Dorsolateral prefrontal cortex (tissue), 122 donors: ENCODE measurements at places on chromosomes 2 and 18.

DNA sequence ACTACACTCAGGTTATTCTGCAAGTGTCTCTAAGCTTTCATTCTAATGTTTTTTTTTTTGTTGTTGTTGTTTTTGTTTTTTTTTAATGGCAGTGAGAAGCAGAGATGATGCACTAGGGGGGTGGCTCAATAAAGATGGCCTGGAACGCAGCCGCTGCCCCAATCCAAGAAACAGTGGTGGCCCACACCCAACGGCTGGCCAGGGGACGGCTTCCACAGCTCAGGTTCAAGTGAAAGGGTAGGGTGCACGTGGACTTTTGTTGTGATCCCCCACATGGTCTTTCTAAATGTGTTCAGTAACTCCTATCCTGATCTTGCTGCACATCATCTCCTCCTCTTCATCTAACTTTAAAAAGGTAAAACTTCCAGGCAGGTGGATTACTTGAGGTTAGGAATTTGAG lies 190.1 kb downstream of the NDUFA10 start:
- DNase-seq = no peak

GRCh38 chr2:10045561-10046355 lies 2.4 kb downstream of the KLF11 start:
- DNase-seq = no peak

DNA sequence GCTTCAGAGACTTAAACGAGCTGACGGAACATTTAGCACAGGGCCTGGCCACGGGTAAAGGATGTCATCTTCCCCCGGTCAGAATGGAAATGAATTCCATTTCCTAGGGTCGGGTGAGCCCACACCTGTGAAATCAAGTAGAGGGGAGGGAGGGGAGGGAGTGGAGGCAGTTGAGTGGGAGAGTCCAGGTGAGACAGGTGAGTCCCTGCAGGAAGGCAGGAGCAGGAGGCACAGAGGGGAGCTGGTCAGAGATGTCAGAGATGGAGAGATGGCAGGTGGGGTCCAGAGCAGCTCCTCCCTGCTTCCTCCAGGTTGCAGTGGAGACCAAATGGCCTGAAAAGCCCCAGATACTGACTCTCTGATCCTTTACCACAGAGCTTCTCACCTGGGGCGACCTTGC lies 55.2 kb downstream of the SH3BP4 start:
- DNase-seq = no peak

DNA sequence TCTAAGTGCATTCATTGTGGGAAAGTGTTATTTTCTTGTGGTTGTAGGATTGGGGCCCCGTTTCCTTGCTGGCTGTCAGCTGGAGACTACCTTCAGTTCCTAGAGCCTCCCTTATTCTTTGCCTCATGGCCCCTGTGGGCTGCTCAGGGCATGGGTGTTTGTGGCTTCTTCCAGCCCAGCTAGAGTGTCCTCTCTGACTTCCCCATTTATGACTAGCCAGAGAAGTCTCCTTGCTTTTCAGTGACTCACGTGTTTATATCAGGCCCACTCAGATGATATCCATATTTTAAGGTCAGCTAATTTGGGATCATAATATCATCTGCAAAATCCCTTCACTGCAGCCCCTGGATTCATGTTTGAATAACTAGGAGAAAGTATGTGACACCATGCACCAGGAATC lies 62.8 kb downstream of the DTNA start:
- DNase-seq = no peak

- peak; percentile 49 for DNase-seq
Measured at GRCh38 chr18:63016270-63016669, 300.9 kb downstream of the PHLPP1 start.

GRCh38 chr2:15772086-15772595 lies 168.2 kb upstream of the MYCN start:
- DNase-seq = no peak

- DNase-seq = no peak
Measured at GRCh38 chr2:105449076-105449475, 50.2 kb upstream of the FHL2 start.

DNA sequence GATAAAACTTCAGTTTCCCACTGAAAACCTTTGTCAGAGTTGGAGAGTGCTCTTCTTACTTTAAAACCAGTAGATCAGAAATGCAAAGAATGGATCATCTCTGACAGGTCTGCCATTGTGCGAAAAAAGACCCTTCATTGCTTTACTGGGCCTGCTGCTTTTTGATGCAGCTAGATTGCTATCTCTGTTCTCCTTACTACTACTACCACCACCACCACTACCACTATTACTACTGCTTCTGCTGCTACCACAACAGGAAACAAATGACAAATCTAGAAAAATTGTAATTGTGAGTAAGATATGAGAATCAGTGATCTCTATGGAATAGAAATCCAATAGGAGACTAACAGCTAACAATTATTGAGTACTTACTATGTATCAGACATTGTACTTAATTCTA lies 85.8 kb downstream of the PKP4 start:
- no peak for DNase-seq

DNA sequence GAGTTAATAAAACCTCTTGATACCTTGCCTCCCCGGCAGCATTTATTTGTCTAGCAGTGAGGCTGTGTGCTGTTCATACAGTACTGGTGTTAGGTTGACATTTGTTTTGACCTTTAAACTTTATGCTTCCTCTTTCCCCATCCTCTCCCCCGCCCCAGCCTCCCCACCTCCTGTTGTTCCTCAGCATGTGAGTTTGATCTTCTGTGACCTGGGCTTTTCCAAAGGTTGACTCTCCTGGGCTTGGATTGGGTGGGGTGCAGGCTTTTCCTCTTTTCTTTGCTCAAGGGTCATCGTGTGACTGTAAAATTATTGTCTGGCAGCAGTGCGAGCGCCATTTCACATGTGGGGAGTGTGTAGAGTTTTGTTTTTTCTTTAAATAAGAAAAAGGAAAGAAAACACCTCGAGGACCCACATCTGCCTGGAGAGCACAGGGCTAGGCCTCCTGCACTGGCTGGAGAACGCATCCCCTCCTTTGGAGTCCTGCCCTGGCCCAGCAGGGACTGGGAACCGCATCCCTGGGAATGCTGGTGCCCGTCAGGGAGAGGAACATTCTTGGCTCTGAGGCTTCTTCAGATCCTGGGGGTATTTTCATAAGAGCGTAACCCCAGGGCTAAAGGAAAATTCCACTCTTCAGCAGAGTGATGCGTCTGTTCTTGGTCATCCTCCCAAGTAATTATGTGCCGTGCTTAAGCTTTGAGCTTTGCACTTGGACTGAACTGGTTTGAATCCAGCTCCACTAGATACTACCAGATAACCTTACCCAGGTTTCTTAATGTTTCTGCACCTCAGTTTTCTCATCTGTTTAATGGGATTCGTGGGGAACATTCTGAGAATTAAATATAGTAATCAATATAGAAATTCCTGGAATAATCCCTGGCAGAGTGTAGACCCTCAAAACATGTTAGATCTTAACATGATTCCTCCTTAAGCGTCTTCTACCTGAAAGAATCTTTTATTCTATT lies 91.5 kb downstream of the SETBP1 start:
- no peak for DNase-seq

DNA sequence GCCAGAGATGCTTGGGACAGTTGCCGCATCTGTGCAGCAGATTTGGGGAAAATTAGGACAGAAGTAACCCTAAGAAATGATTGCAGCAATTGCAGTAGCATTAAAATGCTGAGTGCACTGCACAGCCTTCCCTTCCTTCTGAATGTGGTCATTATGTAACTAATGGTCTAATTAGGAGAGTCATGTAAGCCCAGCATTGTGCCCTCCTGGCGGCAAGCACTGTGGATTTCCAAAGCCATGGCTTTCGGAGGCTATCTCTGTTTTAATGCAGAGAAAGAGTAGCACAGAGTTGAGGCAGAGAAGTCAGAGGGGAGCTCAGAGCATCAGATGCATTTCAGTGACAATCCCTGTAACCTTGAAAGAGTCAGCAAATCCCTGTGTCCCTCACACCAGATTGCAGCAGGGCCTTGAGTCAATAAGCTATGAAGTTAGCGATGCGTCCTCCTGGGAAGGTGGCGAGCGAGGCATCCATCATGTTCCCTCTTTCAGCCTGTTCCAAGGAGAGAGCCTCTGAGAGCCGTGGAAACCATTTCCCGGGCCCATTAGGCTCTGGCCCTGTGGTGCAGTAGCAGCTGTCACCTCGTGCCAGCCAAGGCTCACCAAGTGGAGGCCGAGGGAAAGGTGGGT lies 307.2 kb downstream of the FBXO15 start:
- DNase-seq = no peak

GRCh38 chr2:106782681-106783080 lies 103.3 kb downstream of the ST6GAL2 start:
- no peak for DNase-seq

GRCh38 chr2:224360801-224361251 lies 41.1 kb downstream of the FAM124B start:
- DNase-seq = no peak

GRCh38 chr2:58350484-58350883 lies 109.4 kb upstream of the FANCL start:
- no peak for DNase-seq

GRCh38 chr2:142926445-142926844 lies 49.0 kb downstream of the KYNU start:
- no peak for DNase-seq

DNA sequence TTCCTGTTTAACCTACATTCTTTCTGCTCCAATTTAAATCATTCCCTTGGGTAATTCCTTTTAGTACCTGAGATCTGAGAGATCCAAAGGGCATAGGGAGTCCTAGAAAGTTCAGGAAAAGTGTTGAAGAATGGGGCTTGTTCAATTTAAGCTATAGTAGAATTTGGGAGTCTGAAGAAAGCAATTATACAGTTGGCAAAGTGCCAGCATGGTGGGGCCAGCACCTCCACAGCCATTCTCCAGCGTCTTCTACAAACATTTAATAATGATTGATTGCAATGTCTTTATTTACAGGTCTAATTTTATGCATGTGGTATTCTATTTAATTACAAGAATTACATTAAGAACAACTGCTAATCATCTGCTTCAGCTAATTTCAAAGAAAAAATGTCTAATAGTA lies 957.7 kb upstream of the GYPC start:
- DNase-seq = no peak

GRCh38 chr2:69624611-69625010 lies 18.9 kb downstream of the AAK1 start:
- no peak for DNase-seq

DNA sequence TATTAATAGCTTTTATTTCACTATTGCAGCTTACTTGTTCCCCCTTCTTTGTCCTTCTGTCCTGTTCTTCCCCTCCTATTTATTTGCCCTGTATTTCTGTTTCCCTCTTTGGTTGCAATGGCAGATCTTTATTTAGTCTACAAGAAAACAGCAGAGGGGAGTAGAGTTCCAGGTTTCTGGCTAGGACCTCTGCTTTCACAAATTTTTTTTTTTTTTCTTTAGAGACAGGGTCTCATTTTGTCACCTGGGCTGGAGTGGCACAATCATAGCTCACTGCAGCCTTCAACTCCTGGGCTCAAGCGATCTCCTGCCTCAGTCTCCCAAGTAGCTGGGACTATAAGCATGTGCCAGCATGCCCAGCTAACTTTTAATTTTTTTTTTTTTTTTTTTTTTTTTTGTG lies 188.1 kb upstream of the SPRED2 start:
- no peak for DNase-seq

DNA sequence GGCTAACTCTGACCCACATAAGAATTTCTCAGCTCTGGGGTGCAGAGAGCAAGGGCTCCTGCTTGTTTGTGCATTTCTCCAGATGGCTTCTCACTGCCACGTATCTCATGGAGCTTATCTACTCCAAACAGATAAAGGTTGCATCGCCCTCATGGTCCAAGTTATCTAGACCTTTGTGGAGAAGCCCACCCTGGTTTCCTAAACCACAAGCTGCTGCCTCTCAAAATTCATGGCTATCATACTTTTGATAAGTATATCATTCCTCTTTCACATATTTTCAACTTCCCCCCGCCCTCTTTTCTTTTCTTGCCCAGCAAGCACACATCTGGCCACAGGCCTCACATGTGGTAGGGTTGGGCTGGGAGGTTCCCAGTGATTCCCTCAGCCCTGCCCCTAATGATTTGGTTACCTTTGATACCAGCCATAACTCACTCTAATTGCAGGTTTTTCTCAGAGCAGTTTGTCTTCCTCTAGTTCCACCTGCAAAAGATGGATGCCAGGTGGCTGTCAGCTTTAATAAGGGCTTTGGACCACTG lies 146.0 kb downstream of the RHBDD1 start:
- no peak for DNase-seq

DNA sequence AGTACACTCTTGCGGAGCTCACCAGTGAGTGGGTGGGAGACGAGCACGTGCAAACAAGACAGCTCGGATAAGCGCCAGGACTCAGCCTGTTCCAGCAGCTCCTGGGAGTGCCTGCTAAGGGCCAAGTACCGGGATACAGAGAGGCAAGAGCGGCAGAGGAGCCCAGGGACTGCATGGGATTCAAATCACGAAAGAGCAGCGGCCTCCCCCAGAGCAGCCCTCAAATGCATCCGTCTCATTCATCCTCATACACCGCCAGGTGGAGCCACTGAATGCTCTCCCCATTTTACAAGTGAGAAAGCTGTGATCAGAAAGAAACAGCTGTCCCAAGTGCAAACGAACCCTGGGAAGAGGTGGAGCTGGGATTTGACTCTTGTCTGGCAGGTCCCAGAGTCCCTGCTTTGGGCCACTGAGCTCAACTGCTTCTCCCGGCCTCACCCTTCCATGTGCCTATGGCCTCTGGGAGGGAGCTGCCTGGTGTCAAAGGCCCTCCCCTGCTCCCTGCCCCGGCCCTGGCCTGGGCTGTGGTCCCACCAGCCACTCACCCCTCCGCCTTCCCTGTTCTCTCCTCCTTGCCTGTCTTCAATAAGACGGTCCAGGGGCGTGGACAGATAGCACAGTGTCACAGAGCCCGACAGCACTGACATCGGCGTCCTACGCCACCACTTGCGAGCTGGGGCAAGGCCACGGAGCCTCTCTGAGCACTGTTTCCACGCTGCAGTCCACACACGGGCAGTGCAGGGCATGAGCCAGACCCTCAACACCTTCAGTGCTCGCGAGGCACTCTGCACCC lies 72.8 kb upstream of the TAF1B start:
- peak; percentile 73 for DNase-seq

DNA sequence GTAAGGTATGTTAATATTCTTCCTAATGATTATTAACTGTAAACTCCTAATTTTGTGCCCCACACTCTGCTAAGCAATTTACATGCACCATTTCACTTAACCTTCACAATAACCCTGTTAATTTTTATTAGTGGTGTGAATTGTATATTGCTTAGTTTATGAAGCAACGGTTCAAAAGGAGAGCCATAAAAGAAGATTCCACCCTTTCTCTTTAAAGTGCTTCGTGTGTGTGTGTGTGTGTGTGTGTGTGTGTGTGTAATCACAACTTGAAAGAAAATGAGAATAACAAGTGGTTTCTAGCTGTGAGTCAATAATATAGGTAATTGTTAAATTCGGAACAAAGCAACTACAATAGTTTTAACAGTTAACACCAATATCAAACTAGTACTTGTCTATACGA lies 60.6 kb downstream of the CCNT2 start:
- no peak for DNase-seq
